ENCODE measurements at places on chromosomes 6 and 20.

DNA sequence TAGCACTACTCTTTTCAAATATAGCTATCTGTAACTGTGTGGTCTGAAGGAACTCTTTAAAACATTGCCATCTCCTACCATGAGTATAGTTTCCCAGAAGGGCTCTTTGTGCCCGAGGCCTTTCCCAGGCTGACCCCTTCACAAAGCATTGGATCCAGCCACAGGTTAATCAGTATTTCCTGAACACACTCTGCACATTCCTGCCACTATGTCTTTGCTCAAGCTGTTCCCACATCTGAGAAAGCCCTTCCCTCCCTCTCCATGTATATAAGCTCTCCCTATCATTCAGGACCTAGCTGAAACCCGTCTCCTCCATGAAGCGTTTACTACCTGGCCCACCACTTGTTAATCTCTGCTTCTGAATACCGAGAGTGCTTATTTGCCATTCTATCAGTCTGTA lies 47.8 kb upstream of the PKHD1 start:
- DNase-seq, result no peak

DNA sequence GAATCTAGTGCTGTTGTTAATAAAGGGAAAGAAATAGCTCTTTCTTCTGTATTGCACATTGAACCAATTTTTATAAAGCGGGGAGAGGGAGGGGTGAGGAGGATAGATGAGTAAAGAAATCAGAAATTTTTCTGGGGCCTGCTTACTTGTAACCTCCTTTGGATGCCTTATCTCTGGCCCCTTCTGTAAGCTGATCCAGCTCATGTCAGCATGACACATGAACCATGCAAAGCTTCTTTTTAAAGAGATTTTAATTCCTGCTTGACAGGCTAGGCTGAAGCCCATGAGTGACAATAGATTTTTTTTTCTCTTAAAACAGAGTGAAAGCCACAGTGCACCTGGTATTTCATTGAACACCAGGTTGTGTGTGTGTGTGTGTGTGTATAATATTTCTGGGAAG lies 325.3 kb downstream of the PRL start:
- DNase-seq, result no peak

DNA sequence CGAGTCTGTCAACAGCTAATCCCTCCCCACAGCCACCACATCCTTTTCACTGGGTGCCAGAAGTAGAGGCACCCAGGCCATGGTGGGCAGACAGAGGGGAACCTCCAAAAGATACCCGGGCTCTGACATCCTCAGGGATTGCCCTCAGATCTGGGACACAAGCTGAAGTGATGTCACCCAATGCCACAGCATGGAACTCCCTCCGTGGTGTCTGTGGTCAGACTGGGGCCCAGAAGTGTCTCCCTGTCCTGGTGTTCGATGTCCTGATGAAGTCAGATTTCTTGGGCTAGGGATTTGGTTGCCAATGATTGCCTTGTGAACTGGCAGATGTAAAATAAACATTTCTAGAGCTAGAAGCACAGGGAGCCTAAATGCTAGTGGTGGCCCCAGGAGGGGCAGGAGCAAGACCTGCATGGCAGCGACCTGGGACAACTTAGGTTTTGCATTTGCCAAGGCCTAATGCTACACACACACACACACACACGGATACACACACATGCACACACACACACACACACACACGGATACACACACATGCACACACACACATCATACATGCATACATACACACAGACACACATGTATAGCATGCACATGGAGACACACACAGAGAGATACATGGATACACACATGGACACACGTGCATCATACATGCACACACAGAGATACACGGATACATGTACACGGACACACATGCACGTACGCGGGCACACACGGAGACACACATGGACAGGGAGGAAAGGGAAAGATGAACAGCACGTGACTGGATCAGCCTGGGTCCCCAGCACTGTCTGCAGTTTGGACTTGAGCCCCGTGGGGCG lies 221.0 kb downstream of the NFATC2 start:
- no peak for DNase-seq

GRCh38 chr20:54774426-54774825 lies 299.0 kb downstream of the DOK5 start:
- DNase-seq, result no peak

DNA sequence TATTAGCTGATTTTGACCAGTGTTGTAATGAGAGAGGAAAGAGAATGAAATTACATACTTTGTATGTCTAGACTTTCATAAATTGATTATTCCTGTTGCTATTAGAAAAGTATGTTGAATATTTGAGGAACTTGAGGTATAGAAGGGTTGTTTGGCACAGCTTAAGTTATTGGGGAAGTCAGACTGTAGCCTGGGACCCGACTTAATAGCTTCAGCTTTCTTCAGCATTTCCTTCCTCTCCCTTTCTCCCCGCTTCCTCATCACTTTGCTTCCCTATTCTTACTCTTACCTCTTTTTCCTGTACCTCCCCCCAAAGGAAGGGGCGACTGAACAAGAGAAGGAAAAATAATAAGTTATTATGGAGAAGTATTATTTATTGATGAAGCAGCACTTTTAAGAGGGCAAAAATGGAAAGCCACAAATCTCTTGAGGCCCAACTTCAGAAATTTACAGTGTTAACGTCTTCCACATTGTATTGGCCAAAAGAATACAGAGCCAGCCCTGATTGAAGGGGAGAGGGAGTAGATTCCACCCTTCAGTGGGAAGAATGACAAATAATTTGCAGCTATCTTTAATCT lies 7.4 kb downstream of the SENP6 start:
- no peak for DNase-seq

DNA sequence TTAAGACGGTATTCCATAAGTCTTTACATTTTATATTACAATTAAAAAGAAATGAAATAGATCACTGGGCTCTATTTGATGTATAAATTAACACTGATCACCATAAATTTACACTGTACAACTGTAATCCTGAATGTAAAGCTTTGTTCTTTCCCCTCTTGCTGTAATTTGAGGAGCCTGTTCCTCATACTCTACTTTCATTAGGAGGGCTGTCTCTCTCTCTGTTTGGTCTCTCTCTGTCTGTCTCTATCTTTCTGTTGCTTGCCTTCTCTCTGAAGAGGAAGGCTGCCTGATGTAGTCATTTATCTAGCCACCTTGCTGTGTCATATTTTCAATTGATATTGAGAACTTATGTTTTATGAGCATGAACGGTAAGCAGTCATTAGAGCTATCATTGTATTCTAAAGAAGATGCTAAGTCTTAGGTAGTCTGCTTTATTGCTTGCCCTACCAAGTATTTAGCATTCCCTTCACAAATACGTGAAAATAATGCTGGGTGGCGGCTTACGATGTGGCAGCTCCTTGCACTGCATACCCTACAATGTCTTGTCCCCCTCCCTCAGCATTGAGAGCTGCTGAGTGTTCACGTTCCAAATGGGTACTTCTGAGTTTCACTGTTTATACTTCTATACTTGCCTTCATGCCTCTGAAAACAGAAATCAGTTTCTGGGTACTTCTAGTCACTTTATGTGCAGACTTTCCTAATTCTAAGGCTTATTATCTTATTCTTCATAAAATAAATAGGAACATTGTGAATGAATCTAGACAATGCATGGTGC lies 205.5 kb downstream of the NKAIN2 start:
- no peak for DNase-seq

- DNase-seq, result no peak
Observed at GRCh38 chr20:9457136-9457535, 57.3 kb upstream of the LAMP5 start.

DNA sequence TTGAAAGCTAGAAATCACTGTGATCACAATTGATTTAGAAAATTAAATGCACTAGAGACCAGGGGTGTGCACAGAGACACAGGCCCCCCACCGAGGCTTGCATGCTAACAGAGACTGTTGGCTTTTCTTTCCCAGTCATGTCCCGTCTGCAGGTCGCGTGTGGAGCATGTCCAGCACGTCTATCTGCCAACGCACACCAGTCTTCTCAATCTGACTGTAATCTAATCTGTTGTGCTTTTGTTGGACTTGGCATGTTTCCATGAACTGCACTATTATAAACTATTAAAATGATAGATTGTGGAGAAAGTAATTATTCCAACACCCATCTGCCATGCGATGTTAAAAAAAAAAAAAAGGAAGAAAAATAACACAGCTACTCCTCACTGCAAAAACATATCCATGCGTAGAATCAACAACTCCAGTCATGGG lies 17.7 kb downstream of the MYLIP start:
- no peak for DNase-seq
